Fibroblast of skin of scalp (primary cell): ENCODE measurements at places on chromosomes 3 and 15.
A peak's percentile ranks its signal among the peaks of the same experiment; 100 is the strongest.

- no peak for DNase-seq
Observed at GRCh38 chr3:177946497-177946896, 589.7 kb upstream of the KCNMB2 start.

DNA sequence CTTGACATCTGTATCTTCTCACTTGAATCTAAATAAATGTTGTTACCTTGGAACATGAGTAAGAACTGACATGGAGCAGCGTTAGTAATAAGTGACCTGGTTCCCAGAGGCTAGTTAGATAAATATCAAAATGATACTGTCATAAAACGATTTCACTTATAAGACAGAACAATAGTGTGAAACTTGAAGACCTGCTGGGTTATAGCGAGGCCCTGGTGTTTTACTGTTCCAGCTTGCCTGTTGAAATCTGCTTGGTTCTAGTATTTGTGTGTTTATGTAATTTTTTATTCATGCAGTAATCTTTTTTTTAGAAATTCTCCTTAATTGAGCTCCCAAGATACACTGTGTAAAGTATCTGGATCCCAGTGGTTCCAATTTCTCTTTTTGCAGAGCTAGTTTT, 129.4 kb downstream of the CACNA2D3 start:
- no peak for DNase-seq

GRCh38 chr3:127389420-127389819, 101.6 kb upstream of the PRR20G start:
- peak; percentile 20 for DNase-seq

DNA sequence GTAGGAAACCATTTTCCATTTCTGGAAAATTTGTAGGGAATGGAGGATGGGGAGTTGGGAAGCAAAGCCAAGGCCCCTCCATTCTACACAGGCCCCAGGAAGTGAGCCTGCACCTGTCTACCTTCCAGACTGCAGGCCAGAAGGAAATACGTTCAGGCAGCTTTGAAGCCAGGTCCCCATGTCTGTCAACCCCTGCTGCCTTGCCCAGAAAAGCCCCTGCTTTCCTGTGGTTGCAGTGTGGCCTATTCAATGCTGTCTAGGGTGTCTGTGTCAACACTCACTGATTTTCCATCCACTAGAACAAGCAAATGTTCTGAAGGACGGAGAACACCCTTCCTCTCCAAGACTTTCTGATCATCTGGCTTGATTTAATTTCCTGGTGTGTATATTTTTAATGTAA, 281.9 kb downstream of the TLE3 start:
- no peak for DNase-seq

GRCh38 chr15:53591041-53591440, 168.4 kb downstream of the WDR72 start:
- no peak for DNase-seq

- DNase-seq: no peak
Observed at GRCh38 chr3:22994781-22995180, 208.3 kb upstream of the UBE2E2 start.
